ENCODE measurements at places on chromosomes 11 and 22.

DNA sequence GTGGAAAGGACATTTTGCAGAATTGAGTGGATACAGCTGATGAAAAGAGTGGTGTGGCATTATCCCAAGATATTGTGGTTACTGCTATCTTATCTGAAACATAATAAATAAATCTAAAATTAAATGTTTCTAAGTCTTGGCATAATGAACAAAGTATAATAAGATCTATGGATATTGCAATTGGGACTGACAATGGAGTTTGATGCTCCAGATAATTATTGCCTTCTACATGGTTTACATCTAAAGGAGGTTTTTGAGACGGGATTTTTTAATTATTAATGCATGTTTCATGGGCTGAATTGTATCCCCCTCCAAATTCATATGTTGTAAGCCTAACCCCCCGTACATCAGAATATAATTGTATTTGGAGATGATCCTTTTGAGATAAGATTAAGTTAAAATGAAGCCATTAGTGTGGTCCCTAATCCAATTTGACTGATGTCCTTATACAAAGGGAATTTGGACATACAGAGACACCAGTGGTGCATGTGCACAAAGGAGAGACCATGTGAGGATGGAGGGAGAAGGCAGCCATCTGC is 198.5 kb downstream of the MSANTD4 start:
- DNase-seq, result no peak

- no peak for DNase-seq
These were observed 21.2 kb downstream of the LGR4 start for GRCh38 chr11:27451244-27451965.

DNA sequence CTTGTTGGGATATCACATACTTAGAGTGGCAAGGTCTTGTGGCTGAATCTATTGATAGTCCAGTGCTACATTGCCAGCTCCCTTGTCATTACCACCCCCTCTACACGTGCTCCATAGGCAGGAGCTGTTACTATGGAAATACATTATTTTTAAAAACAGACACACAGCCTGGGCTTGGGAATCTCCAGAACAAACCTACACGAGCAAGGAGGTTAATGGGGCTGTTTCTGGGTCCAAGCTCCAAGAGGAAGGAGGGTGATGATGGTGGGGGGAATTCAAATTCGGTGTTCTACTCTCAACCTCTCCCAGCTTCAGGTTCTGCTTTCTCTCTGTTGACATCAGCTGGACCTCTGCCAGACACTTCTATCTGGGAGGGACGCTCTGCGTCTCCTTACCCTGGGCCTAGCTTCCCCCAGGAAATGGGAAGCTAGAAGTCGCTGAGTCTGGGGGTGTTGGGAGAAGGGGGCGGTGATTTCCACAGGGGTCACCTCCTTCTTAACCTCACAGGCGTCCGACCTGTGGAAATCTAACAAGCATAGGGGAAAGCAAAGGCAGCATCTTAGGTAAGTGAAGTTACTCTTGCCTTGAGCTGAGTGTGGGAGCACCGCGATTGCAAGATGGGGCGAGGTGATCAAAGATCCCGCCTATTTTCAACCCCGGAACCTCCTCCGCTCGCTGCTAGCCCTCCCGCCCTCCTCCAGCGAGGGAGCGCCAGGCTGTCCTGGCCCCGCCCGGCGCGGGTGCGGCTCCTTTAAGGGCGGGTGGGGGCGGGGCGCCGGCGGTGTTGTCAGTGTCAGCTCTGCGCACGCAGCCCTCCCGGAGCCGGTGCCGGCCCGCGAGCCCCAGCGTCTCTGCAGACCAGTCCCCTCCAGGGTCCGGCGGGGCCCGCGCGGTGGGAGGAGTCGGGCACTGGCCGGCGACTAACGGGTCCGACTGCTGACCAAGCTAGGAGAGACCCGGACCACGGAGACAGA is at the start of gene C2CD2L:
TSS of gene C2CD2L (plus strand) at position 781 of the 974 bp plus-strand sequence. CDS start 398 bp downstream, outside the sequence.
- DNase-seq, result peak; percentile 66

DNA sequence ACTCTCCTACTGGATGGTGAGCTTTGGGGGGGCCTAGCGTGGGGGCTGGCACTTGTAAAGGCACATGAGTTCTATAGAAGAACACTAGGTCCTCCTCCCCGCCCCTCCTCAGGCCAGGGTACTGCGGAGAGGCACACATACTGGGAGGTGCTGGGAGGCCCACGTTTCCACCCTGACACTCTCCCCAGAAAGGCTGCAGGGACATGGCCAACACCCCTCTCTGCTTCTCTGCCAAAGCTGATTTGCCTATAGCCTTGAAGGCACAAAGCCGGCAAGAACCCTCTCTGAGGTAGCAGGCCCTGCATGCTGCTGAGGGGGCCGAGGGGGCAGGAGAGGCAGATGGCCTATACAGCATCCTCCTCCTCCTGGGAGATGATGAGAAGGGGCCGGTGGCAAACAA is 112.8 kb downstream of the BUD13 start:
- no peak for DNase-seq

DNA sequence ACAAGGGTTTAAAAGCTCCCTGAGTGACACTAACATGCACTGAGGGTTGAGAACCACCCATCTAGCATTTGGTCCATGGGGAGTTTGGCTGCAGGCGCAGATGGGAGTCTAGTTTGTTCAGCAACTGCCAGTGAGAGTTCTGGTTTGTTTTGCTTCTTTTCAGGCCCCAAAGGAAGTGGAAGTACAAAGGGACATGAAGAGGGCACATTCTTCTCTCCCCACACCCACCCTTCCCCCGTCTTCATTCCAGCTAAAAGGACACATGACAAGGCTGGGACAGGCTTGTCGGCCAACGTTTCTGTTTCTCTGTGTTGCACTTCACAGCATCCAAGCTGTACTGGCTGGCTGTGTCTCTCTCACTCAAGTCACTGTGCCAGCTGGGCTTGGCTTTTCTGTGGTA is 8.2 kb upstream of the ENDOD1 start:
- no peak for DNase-seq

- no peak for DNase-seq
These were observed 67.2 kb downstream of the PRCP start for GRCh38 chr11:82832983-82833382.

- DNase-seq, result peak; percentile 29
These were observed 18.7 kb upstream of the SCGB1D1 start for GRCh38 chr11:62171261-62171723.

DNA sequence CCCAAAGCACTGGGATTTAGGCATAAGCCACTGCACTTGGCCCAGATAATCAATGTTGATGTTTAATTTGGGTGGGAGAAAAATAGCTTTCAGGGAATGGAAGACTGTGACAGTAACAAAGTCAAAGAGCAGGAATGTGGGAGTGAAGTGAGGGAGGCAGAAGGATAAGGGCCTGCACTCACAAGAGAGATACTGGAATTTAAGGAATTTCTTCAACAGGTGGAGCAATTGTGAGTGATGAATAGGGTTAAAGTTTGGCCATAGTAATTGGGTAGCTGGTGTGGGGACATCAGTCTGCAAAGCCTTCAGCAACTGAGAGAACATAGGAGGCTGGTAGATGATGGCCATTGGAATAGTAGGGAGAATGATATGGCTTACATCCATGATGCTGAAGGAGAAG is 8.6 kb upstream of the APBB1 start:
- DNase-seq, result no peak
